ENCODE measurements at places on chromosomes 6 and 20.
A peak's percentile ranks its signal among the peaks of the same experiment; 100 is the strongest.

DNA sequence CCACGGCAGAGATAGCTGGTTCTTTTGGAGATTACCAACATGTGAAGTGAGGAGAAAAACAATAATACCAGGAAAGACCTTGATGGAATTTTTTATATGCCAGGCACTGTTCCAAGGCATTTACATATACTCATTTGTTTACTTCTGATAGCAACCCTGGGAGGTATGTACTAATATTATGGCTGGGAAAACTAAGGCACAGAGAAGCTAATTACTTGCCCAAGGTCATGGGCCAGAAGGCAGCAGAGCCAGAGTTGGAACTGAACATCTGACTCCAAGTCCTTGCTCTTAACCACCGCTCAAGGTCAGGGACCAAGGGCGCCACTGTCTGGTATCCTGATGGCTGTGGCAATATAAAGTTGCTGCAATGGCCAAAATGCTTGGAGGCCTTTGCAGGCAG, 97.0 kb upstream of the KCNG1 start:
- no peak for DNase-seq

- DNase-seq = peak; percentile 82
Observed at GRCh38 chr20:43590392-43591303, at the start of gene IFT52. Gene IFT52 (plus strand): TSS chr20:43590937. CDS start chr20:43594699, 3,762 bp downstream.

DNA sequence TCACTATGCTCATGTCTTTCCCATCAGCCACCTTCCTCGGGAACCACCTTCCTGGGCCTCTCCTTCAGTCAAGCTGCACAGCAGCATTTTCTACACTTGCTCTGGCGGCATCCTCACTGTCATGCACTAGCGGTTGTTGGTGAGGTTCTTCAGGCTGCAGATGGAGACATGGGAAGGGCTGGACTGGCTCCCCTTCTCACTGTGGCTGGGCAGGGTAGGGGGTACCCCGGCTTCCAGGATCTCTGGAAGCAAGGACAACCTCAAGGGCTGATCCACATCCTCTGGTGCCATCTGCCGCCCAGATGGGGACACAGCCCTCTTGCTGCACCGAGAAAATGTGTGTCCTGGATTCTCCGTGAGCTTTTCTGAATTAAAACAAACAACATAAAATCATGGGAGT, 180.1 kb upstream of the RNF24 start:
- DNase-seq = no peak

DNA sequence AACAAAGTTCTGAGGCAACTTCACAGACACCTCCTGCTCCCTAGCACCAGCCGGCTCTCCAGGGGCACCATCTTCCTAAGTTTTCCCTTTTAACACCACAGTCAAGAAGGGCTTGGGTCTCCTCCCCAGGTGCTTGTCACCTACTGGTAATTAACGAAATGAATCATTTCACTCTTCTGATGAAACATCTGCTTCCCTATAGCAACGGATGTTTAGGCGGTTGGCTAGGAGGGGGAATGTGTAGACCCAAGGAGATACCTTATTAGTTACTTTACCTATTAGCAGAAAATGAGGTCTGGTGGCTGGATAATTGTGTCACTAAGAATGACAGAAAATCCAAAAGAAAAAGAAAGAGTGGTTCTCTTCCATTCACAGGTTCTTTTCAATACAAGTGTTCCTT, 46.3 kb upstream of the FABP7 start:
- DNase-seq = no peak

GRCh38 chr6:100209323-100210136, 215.5 kb upstream of the MCHR2 start:
- no peak for DNase-seq

DNA sequence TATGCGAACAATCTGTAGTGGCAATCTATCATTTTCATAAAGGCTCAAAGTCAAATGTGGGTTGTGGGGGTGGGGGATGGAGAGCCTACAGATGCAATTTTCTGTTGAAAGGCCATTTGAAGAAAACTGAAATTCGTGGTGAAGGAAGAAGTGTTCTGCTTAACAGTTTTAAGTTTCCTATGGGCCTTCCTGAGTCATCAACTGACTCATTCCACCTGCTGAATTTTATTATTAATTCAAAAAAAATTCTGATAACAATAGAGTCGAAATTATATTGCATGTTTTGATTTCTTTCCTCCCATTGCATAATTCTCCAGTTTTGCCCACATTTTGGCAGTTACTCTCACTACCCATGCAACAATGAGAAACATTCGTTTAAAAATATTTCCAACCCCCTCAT, 622.3 kb upstream of the ARID1B start:
- DNase-seq = no peak

GRCh38 chr6:111129013-111129412, 41.7 kb downstream of the SLC16A10 start:
- DNase-seq = no peak

GRCh38 chr6:166515072-166515810, 71.2 kb downstream of the RAMACL start:
- DNase-seq = no peak

DNA sequence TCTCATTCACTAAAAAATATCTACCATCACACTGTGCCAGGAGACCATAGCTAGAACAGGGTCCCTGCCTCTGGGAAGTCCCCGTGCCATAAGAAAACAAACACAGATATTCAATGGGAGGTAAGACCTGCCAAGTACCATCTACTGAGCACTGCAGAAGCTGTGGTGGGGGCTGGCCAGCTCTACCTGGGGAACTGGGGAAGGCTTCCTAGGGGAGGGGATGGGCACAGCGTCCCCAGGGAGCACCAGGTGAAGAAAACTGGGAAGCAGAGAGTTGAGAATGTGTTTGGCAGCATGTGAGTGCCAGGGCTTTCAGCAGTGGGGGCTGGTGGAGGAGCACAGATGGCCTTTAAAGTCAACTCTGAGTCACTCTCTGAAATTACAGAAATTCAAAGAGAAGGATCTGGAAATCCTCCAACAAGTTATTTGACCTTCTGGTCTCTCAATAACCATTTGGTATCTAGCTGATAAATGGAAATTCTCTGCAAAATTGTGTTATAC, 85.2 kb downstream of the SHLD1 start:
- DNase-seq = no peak

DNA sequence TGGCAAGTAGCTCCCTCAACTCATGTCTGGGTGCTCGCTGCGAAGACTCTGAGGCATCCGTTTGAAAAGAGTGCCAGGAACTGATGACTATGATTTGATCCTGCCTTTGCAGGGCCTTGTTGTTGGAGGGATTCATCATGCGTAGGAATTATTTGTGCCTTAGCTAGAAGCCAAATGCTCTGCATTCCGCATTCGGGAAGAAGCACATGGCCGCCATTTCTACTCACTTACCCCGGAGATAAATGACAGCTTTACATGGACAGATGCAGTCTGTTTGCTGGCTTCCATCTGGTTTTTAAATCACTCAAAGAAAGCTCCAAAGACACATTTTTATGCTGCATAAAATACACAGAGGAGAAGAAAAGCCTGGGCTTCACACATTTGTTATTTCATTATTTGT, 363.3 kb upstream of the CDH4 start:
- no peak for DNase-seq

DNA sequence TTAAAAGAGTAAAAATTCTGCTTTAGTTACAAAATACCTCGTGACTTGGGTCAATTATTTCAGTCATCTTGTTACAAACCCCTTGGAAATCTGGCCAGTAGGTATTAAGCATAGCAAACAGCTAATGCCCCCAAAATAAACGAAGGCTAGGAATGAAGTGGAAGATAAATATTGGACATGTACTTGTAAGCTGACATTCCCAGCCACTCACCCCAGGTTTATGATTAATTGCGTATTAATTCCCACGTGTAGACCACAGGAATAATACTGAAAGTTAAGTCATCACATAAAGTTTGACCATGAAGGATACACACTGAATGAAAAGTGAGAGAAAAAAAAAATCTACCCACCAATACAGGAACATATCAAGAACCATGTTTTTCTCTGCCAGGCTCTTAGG, 936.5 kb upstream of the ADGRB3 start:
- no peak for DNase-seq

DNA sequence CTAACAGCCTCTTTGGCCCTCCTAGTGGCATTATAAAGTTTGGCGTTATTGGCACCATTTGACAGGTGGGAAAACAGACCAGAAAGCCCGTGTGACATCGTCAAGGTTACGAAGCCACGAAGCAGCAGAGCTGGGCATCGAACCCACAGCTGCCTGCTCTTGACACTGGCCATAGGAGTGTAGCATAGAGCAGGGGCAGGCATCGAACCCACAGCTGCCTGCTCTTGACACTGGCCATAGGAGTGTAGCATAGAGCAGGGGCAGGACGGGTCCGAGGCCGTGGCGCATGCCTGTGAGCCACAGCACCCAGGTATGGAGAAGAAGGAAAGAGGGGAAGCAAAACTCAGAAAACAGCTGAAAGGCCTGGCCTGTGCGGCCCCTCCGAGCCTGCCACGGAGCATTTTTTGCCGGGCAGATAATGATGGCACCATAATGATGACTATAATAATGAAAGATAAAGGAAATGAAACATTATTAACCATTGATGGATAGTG, 33.1 kb downstream of the CDH4 start:
- no peak for DNase-seq

DNA sequence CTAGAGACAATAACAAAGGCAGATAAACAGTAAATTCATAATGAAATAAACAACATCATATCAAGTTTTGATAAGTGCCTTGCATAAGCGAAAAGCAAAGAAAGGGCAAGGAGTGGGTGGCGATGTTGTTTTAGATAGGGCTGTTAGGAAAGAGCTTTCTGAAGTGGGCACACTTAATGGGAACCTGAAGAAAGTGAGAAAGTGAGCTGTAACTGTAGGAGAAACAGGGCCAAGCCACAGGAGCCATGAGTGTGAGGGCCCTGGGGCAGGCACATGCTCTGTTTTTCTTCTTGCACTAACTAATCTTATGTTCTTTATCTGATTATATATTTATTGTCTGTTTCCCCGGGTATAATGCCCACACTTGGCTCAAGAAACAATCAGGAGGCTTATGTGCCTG, 193.4 kb upstream of the SUPT3H start:
- DNase-seq = no peak

- no peak for DNase-seq
Observed at GRCh38 chr6:14177413-14178082, 60.0 kb downstream of the CD83 start.

DNA sequence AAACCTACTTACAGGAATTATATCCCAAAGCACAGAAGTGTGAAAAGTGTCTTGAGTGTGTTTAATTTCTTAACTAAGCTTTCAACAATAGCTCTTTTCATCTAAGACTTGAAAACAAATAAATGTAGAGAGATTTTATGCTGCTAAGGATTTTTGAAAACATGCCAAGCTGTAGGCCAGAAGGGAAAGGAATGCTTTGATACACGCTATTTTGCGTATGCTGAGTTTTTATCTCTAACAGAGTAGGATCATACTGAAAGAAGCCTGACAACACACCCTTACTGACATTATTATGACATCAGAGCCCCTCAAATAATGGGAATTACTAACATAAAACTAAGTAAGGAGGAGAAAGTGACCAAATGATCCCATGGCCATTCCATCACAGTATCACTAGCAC, 265.5 kb downstream of the KHDC1L start:
- no peak for DNase-seq

GRCh38 chr20:4225745-4226144, 210.4 kb upstream of the RNF24 start:
- no peak for DNase-seq

DNA sequence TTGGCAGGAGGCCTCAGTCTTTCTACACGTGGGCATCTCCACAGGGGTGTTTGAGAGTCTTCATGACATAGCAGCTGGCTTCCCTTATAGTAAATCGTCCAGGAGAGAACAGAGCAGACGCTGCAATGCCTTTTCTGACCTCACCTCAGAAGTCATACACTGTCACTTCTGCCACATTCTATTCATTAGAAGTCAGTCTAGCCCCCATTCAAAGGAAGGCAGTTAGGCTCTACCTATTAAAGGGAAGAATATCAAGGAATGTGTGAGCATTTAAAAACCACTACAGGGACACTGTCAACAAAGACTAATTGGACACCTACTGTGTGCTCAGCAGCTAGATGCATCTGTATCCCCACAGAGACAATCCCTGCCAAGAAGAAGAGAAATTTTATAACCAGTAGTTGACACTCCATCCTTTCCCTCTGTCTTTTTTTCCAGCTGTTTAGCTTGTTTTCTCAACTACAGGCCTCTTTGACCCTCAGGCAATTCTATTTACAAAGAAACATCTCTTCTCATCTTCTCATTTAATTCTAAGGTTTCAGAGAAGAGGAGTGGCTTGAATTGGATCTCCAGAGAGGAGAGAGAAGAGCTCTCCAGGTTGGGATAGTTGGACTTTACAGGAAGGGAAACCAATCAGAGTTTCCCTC, 18.6 kb downstream of the ARMC12 start:
- DNase-seq = no peak

- no peak for DNase-seq
Observed at GRCh38 chr6:90214461-90214860, 82.2 kb downstream of the BACH2 start.

DNA sequence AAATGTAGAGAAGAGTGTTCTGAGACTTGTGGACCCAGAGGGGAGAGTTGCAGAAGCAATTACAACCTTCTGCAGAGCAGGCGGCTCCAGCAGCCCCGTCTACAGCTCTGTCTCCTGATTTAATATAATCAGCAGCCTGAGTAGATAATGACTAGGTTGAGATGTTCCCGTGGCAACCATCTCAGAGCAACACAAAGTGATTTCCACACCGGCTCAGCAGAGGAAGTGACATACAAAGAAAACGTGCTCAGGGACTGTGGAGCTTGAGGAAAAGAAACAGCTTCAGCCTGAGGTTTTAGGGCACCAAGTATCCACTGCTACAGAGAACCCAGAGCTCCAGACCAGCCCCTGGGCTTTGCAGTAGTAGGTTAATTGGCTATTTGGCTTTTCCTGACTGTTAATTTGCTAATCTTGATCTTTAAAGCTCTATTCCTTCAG, 136.4 kb downstream of the MTFR2 start:
- DNase-seq = no peak

DNA sequence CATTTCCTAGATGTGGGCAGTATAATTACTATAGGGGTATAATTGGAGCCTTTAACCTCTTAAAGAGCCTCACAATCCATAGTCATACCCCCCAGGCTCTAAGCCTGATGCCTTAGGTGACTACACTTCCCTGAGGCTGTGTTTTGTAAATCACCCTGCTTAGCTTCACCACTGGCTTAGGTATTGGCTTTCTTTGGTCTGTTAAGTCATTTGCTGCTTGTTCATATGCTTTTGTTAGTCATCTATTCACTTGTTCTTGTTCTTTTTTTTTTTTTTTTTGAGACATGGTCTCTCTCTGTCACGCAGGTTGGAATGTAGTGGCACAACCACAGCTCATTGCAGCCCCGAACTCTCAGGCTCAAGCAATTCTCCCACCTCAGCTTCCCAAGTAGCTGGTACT, 26.7 kb downstream of the KAT14 start:
- DNase-seq = no peak

GRCh38 chr6:158865769-158866168, 46.6 kb upstream of the EZR start:
- DNase-seq = no peak

- no peak for DNase-seq
Observed at GRCh38 chr20:62860391-62860923, 1.2 kb downstream of the TCFL5 start.
